ENCODE measurements at places on chromosomes 6 and 20.

- DNase-seq, result no peak
Observed at GRCh38 chr20:17655286-17655651, 26.8 kb downstream of the RRBP1 start.

- no peak for DNase-seq
Observed at GRCh38 chr6:153843420-153843819, 195.6 kb upstream of the OPRM1 start.

- no peak for DNase-seq
Observed at GRCh38 chr6:152206072-152206818, 398.8 kb downstream of the ESR1 start.

- DNase-seq, result no peak
Observed at GRCh38 chr20:15164726-15165125, 827.3 kb upstream of the FLRT3 start.

GRCh38 chr6:127300411-127300810 lies 33.7 kb downstream of the RNF146 start:
- no peak for DNase-seq

GRCh38 chr20:18615020-18615650 lies 27.3 kb downstream of the DTD1 start:
- DNase-seq, result peak; percentile 34

GRCh38 chr20:34165018-34165619 lies 53.1 kb upstream of the EIF2S2 start:
- DNase-seq, result no peak

- DNase-seq, result no peak
Observed at GRCh38 chr6:14743474-14744211, 502.2 kb upstream of the JARID2 start.

DNA sequence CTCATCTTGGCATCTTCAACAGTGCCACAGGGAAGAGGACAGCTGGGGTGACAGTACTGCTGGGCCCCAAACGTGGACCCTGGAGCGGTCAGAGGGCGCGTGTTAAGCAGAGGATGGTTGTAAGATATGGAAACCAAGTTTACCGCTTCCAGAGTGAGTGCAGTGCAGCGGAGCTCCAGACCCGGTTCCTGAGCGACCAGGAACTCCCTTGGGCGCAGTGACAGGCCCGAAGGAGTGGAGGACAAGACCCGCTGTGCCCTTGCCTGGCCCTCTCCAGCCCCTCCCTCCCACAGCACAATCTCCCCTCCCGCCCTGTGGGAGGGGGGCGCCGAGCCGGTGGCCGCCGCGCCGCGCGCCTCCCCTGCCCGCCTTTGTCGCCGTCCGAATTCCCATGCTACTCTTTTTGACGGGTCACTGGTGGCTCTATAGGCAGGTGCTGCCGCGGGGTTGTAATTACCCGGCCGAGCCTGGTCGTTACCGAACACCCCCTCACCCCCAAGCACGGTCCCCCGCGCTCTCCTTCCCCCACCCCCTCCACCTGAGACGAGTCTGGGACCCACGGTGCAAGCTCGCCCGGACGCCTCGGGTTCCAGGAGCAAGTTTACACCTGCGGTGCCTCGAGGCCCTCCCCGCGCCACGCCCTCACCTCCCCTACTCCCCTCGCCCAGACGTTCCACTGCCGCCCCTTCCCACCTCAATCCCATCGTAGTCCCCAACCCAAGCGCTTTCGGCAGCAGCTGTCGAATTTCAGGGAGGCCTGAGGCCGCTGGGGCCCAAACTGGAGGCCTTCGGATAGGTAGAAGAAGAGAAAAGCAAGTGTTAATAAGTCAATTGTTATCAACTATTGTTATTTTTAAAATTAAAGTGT lies 3.9 kb downstream of the NR2E1 start:
- DNase-seq, result no peak

DNA sequence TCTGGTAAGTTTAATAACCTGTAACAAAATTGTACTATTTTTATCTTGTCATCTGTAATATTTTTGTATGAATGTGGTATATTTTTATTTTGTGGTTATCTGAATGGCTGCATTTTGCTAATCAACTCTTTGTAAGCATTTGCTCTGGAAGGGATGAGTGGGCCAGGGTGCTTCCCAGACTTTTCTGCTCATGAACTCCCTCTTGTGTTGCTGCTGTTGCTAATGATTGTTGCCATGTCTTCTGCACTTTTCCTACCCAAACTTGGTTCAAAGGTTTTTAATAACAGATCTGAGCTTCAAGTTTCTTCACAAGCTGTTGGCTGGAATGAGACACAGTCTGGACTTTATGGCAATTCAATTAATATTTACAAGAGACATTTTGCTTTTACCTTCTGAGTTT lies 1005.7 kb downstream of the HACE1 start:
- DNase-seq, result no peak

DNA sequence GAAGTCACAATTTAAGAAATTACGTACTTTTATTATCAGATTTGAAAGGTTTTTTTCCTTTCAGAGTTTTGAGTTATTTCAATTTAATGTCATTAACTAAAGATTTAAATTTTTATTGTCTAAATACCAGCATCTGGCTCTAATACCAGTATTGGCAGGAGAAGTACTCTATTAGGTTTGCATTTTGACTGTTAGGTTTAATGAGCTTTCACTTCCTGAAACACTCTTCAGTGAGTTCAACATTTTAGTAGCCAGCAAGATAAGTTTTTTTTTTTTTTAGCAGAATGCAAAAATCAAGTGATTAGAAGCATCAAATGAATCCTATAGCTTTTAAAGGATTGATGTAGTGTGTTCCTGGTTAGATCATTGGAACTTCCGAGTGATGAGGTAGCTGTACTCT lies 34.0 kb upstream of the SCGN start:
- no peak for DNase-seq

DNA sequence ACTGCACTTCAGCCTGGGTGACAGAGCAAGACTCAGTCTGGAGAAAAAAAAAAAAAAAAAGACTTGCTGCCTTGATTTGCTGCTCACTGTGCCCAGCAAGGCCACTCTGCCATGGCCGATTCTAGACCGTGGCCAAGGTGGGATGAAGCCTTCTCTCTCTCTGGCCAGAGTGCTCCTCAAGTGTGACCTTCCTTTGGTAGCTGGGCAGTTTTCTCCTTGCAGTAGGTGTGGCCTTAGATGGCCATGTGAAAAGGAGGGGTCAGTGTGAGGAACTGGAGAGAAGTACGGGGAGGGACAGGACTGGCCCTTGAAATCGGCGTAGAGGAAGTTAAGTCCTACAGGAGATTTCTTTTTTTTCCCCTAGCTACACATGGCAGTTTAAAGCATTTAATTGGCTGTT lies 272.0 kb downstream of the ARID1B start:
- no peak for DNase-seq

- DNase-seq, result no peak
Observed at GRCh38 chr20:41526327-41526726, 91.8 kb downstream of the CHD6 start.

All from NCI-H1092 treated with DMSO at 0.1 percent for 48 hours (cell line).